ENCODE measurements at places on chromosomes 7 and 10.

- DNase-seq, result no peak
Observed at GRCh38 chr7:125279961-125280360, 350.3 kb upstream of the POT1 start.

DNA sequence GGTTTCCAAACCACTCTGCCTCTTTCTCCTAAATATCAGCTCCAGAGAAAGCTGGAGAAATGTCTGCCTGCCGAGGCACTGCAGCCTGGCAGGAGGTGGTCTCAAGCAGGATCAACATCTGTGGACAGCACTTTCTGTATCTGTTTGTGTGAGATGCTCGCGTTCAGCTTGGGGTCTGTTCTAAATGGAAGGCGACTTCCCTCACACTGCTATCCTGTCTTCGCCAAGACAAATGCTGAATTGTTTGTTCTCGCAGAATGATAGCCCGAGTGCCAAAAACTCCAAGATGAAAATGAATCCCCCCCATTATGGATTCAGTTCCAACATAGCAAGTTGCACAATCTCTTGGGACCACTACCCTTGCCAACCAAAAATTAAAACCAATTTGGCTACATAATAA is 72.2 kb upstream of the PALS2 start:
- DNase-seq, result no peak

- no peak for DNase-seq
Observed at GRCh38 chr7:139811066-139811465, 18.0 kb upstream of the TBXAS1 start.

DNA sequence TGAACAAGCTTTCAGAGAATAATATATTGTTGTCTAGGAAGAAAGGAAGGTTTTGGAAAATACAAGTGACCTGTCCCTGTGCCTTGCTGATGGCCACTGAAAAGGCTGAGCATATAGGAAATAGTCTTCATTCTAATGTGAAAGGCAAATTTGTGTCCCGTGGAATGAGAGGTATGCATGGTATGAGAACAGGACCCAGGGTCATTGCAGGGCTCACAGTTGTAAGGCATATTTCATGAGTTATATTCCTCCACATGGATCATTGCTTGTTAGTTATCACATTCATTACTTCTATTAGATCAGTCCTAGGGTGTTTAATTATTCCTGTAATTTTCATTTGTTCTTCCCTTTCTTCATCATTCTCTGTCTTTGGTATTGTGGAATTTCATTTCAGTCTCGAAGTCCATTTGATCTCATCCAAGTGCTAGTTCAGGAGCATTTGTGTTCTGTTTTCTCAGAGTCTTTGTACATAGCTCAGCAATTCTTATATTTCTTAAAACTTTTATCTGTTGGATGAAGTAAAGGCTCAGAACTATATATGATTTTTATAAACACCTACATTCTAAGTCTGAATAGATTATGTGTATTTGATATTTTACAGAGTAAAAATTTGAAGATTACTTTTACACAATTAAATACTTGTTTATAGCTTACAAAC is 39.4 kb upstream of the ARHGAP21 start:
- peak; percentile 64 for DNase-seq

DNA sequence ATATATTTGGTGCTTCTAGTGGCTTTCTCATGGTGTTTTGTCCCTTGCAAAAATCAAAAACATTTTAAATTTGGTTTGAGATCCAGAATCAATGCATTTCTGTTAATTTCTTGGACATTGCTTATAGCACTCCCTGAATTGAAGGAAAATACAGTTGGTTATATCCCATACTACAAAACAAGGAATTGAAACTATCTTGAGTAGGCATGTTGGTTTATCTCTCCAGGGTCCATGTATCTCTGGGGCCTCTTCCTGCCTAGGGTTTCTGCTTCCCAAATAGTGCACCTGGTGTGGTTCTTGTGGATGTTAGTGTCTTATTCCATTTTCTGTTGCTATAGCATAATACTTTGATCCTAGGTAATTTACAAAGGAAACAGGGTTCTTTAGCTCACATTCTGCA is 212.4 kb downstream of the CAMK1D start:
- no peak for DNase-seq

GRCh38 chr7:67371429-67372305 is 375.0 kb downstream of the TYW1 start:
- DNase-seq, result peak; percentile 28

GRCh38 chr7:27430105-27430504 is 187.5 kb downstream of the EVX1 start:
- DNase-seq, result no peak

GRCh38 chr10:48542471-48543181 is 62.2 kb downstream of the ARHGAP22 start:
- DNase-seq, result no peak

GRCh38 chr7:72430531-72430930 is 18.4 kb upstream of the CALN1 start:
- DNase-seq, result peak; percentile 57

GRCh38 chr7:106371629-106372028 is 86.8 kb upstream of the NAMPT start:
- no peak for DNase-seq

- DNase-seq, result no peak
Observed at GRCh38 chr7:151336027-151336708, 5.4 kb upstream of the NUB1 start.

GRCh38 chr10:43606323-43607198 is at the start of gene ZNF485:
ZNF485 (plus strand) TSS chr10:43606438; CDS start chr10:43607051, 613 bp downstream.
- peak; percentile 54 for DNase-seq

DNA sequence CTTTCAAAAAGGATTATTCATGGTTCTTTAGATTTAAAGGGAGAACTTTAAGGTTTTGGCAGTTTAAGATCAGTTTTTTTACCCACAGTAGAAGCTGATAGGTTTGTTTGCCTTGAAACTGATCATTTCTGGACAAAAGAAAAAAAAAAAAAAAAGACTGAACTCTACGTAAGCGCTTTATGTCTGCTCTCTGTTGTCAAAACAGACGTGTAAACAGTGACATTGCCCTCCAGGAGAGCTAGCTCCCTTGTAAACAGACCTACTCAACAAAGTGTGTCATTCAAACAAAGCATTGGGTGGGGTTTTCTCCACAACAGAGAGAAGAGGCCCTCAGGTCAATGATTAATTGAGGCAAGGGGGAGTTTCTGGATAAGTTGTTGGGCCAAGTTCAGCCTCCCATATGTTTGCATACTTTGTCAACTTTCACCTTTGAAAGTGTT is 568.1 kb upstream of the LRRN3 start:
- no peak for DNase-seq

DNA sequence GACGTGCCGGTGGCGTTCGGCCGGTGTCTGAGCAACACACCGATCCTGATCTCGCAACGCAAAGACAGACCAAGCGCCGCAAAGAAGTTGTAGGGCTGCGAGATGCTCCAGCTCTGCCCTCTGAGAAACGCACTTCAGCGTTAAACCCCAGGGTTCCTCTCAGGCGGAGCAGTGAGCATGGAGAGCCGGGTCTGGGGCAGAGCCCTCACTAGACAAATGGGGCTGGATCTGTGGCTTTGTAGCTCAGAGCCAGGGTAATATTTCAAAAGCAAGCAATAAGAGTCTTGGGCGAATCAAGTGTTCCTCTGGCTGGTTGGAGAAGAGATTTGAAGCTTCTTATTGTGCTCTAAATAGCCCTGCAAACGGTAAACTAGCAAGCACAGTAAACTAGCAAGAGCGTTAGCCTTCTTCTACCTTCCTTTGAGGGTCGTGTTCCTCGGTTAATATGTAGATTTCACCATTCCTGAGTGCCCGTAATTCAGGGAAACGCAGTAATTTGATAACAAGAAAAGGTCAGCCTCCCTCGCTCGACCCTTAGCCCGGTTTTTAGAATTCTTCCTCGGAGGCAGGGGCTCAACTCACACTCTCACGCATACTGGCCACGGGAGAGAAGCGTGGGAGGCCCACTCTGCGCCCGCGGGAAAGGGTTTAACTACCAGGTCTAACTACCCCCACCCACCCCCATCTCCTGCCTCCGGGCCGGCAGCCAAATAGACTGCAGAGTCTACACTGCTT is 6.7 kb downstream of the SKAP2 start:
- no peak for DNase-seq

- no peak for DNase-seq
Observed at GRCh38 chr7:55192723-55193122, 172.4 kb upstream of the LANCL2 start.

- no peak for DNase-seq
Observed at GRCh38 chr10:25522294-25522693, 347.5 kb downstream of the GPR158 start.

GRCh38 chr7:26441002-26441521 is 149.4 kb downstream of the SNX10 start:
- no peak for DNase-seq

- DNase-seq, result no peak
Observed at GRCh38 chr10:118582511-118582910, 12.9 kb downstream of the PRLHR start.

DNA sequence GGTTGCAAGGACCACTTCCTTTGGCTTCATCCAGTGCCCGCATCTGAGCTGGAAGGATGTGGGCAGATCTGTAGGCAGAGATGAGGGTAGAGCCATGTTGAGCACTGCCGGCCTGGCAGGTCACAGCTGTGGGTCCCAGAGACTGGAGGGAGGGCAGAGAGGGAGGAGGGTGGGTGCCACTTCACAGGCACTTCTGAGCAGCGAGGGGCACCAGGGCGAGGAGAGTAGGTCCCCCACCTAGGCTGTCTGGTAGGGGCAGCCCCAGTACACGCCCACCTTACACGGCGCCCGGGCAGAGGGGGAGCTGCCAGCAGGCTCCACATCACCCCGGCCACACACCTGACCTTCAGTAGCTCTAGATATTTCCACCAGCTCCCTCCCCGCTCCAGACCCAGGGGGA is 473.0 kb upstream of the FOXK1 start:
- no peak for DNase-seq

DNA sequence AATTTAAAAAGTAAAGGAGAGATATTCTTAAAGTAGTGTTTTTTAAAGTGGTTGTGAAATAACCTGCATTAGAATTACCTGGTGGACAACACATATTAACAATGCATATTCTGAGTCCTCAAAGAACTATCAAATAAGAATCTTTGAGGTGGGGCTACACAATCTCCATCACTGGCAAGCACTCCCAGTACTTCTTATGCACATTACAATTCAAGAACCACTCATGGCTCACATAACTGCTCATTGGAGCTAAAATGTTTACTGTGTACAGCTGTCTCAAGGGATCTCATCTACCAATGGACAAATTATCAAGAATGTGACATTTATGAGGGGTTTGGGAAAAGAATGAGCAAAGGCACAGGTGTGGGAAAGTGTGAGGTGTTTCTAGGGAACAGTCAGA is 692.0 kb downstream of the PHTF2 start:
- no peak for DNase-seq

- DNase-seq, result no peak
Observed at GRCh38 chr10:70695241-70696030, 23.1 kb downstream of the ADAMTS14 start.

- no peak for DNase-seq
Observed at GRCh38 chr10:10530313-10530712, 487.4 kb upstream of the CELF2 start.

DNA sequence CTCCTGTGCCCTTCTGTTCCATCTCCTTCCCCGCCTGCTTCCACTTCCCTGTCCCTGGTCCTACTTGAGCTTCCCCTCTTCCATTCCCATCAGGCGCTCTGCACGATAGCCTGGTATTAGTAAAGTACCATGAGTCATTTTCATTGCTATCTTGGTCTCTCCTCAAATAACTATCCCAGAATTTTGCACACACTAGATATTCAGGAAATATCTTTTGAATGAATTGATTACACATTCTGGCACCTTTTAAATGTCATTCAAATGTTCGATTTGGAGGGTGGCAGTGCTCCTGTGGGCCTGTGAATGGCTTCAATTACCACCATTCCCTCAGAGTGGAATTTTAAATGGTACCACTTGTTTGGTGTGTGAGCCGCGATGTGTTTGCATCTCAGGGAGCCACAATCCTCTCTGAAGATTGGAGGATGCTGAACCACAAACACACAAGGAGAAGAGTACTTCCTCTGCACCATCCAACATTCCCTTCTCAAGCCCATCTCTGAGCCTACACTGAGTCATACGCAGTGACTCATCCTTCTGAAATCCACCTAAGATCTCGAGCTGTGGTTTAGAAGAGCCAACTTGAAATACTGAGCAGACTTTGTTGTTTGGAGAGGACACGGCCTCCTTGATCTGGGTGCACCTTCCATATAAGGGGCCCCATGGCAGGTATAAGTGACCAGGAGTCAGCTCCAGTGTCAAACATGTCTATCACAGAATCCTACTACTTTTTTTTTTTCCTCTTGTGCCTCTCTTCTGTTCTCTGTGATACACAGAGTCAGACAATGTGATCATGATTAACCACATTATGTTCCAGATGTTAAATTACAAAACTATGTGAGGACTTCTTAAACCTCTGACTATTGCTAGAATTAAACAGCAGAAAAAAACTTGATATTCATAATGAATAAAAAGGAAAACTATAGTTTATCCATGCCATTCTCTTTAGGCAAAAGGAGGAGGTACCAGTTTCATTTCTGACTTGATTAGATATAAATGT is 81.9 kb downstream of the BMPER start:
- no peak for DNase-seq

DNA sequence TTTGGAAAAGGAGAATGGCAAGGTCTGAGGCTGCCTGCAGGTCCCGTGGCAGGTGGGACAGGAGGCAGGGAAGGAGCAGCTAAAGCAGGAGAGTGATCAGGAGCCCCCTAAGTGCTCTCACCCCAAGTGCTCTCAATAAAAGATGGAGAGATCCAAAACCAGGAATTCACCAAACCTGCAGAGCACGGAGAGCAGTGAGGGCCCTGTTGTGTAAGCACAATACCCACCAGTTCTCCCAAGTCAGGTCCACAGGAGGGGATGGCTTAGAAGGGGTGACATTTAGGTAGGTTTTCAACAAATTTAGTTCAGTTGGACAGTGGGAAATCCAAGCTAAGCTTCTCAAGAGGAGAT is 40.8 kb downstream of the GNA12 start:
- no peak for DNase-seq

- no peak for DNase-seq
Observed at GRCh38 chr7:27064159-27064558, 31.6 kb downstream of the HOXA1 start.

GRCh38 chr7:70627461-70627860 is 504.5 kb upstream of the GALNT17 start:
- DNase-seq, result no peak

DNA sequence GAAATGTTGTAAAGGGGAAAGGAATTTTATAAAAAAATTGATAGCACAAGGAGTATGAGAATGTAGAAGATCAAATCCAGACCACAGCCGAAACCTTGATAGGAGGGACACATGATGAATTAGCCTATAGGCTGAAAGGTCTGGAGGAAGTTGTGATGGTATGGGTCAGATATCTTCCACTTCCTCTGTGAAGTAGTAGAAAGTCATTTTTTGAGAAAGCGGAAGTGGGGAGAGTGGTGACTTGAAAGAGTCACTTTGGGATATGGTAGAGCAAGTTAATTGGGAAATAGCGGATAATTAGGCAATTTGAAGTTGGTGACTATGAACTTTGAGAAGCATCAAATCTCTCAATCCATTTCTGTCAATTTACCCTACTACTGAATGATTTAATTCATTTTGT is 99.4 kb downstream of the GRM8 start:
- no peak for DNase-seq

- DNase-seq, result no peak
Observed at GRCh38 chr7:119596651-119597050, 676.3 kb upstream of the KCND2 start.
